ENCODE measurements at places on chromosomes 5 and 9.

- no peak for DNase-seq
Measured at GRCh38 chr9:81851340-81851739, 76.9 kb upstream of the SPATA31D4 start.

DNA sequence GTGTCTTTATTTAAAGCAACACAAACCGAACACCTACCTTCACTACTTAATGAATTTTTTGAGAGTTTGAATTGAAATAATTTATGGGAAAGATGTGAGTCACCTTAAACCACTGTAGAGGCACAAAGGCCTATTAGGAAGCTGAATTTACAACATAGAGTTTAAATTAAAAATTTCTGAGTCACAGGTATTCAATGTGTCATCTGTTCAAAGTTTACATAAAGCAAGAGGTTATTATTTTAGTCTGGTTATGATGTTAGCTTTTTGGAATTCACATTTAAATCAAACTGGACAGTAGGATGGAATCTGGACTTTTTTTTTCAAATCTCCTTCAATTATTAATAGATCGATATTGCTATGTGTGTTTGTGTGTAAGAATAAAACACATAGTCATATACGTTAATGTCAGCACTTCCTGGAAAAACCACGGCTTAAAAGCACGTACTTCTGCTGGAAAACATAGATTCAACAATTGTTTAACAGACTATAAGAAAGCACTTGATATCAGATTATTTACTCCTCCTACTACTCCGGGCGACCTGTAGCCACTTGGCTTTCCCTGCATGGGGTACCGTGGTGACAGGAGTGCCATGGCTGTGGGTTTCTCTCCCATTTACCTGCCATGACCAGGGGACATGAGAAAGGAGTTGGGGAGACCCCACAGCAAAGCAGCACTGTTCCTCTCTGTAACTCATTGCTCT is 638.6 kb downstream of the SEMA5A start:
- DNase-seq = no peak

DNA sequence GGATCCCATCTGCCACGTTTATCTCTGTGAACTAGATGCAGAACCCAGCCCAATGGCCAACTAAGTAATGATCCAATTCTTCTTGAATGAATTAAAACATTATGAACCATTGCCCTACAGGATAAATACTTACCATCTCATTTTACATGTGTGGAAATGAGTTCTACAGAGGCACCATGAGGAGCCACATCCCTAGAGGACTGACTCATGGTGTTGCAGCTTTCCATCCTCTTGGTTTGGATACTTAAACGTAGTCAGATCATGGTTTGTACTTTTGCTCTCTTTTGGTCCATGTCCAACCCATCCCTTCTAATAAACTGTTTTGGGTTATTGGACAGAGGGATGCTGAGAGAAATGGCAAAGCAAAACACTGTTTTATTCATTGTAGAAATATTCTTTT is 484.8 kb downstream of the EBF1 start:
- DNase-seq = no peak

GRCh38 chr5:172636279-172637050 is 4.6 kb upstream of the NEURL1B start:
- DNase-seq = no peak

DNA sequence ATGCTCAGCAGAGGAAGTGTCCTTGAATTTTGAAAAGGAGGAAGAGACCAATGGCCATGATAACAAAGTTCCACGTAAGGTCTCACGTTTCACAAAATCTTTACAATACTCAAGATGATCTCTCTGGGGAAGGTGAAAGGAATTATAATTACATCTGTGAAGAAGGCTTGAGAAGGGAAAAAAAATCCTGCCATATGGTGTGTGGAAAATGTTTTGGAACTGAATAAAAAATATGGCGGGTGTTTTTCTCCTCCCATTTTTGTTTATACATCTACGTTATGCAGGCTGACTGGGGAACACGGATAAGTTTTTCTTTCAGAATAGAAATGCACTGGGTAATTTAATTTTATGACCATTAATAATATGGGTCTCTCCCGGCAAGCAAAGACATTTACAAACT is 425.6 kb upstream of the BRINP1 start:
- DNase-seq = no peak

- DNase-seq = no peak
Measured at GRCh38 chr9:69204326-69204725, 30.2 kb downstream of the TJP2 start.

DNA sequence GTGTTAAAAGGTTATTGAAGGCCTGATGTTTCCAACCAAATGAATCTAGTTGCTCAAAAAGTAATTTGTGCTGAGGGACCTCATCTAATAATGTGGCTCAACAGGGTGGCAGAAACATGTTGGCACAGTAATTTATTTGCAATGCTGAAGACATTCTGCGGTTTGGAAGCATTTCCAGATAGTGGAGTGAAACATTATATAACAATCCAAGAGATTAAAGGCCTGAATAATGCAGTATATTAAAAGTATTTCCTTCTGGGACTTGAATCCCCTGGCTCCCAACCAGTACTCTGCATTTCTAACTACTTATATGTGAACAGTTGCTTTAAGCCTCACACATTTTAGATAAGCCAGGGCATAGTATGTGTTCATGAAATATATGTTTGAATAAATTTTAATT is 25.9 kb upstream of the ALDH1A1 start:
- DNase-seq = no peak

GRCh38 chr5:878125-878524 is 14.5 kb downstream of the BRD9 start:
- DNase-seq = no peak

DNA sequence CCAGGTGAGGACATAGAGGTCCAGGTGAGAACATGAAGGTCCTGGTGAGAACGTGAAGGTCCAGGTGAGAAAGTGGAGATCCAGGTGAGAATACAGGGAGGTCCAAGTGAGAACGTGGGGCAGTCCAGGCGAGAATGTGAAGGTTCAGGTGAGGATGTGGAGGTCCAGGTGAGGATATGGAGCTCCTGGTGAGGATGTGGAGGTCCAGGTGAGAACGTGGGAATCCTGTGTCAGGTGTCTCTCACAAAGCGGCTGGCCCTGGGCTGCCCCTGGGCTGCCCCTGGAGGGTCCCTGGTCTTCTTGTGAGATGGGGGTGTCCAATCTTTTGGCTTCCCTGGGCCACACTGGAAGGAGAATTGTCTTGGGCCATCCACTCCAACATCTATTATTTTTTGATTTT is 133.4 kb downstream of the MRPL36 start:
- no peak for DNase-seq

DNA sequence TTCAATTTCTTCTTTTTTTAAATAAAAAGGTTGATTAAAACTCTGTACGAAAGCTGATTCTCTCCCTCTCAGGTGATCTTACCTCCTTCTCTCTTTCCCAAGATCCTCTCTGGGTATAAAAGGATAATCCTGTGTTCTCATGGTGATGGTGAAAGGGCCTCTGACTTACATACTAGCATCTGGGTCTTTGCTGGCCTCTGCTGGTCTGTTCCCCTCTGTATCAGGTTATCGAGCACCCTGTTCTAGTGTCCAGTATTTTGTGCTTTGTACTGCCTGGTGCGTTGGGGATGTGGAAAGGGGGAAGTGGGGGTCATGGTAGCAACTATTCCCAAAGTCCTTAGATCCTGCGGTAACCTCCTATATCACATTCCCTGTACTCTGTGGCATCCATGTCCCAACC is 328.9 kb downstream of the NR2F1-AS1 start:
- no peak for DNase-seq

GRCh38 chr5:179986328-179986727 is 78.6 kb upstream of the TBC1D9B start:
- no peak for DNase-seq

DNA sequence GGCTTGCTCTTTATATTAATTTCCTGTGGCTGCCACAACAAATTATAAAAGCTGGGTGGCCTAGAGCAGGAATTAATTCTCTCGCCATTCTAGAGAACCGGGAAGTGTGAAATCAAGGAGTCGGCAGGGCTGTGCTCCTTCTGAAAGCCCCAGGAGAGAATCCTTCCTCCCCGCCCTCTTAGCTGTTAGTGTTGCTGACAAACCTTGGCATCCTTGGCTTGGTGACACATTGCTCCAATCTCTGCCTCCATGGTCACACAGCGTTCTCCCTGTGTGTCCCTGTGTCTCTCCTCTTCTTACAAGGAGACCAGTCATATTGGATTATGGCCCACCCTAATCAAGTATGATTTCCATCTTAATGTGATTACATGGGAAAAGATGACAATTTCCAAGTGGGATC is 55.9 kb upstream of the NEURL1B start:
- no peak for DNase-seq

- no peak for DNase-seq
Measured at GRCh38 chr5:132205385-132206125, 22.1 kb downstream of the P4HA2 start.

DNA sequence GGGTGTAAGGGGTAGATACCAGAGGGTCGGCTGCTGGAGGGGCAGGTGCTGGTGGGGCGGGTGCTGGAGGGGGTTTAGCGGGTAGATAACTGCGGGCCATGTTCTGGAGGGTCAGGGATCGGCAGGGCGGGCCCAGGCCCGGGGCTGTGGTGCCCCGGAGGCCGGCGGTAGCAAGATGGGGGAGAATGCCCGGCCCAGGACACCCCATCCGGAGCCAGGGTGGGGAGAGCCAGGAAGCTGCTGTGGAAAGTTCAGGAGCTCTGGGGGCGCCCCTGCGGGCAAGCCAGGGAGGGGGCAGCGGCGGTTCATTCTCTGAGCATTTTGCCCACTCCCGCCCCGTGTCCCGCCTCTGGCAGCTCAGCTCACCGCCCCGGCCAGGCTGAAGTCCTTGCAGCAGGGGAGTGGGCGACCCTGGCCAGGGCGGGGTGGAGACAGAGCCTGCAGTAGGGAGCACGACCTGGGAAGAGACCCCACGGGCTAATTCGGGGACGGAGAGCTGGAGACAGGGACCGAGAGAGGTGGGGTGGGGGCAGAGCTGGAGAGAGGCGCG is 538 bp downstream of the PRRT1B start:
- no peak for DNase-seq

DNA sequence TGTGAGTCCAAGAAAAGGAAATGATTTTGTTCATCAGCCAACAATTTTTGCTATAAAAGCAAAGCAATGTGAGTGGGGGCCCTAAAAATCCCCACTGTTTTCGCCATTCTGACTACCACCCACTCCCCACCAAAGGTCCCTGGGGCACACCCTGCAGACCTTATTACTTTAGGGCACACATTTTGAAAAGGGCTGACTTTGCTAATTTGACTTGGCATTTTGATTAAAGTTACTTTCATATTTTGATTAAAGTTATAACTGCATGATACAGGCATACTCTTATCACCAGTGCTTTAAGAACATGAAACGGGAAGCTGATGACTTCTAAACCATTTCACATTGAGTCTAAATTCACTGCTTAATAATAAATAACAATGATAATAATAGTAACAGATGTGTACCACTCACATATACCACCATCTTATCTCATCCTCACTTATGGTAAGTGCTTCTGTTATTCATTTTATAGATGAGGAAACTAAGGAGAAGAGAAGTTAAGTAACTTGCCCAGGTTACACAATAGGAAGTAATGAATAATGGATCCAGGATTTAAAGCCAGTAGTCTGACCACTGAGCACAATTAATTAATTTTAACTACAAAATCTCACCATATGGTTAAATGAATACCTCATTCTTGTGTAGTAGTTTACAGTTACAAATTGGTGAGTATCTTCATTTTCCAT is 25.4 kb upstream of the NR3C1 start:
- DNase-seq = no peak

DNA sequence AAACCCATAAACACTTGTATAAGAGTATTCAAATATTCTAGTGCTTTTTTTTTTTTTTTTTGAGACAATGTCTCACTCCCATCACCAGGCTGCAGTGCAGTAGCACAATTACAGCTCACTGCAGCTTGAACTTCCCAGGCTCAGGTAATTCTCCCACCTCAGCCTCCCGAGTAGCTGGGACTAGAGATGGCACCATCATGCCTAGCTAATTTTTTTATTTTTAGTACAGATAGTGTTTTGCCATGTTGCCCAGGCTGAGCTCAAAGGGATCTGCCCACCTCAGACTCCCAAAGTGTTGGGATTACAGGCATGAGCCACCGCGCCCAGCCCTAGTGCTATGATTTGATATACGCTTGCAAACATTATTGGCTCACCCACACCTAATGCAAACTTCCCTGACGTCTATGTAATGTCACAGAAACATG is 11.8 kb downstream of the IL6ST start:
- no peak for DNase-seq

DNA sequence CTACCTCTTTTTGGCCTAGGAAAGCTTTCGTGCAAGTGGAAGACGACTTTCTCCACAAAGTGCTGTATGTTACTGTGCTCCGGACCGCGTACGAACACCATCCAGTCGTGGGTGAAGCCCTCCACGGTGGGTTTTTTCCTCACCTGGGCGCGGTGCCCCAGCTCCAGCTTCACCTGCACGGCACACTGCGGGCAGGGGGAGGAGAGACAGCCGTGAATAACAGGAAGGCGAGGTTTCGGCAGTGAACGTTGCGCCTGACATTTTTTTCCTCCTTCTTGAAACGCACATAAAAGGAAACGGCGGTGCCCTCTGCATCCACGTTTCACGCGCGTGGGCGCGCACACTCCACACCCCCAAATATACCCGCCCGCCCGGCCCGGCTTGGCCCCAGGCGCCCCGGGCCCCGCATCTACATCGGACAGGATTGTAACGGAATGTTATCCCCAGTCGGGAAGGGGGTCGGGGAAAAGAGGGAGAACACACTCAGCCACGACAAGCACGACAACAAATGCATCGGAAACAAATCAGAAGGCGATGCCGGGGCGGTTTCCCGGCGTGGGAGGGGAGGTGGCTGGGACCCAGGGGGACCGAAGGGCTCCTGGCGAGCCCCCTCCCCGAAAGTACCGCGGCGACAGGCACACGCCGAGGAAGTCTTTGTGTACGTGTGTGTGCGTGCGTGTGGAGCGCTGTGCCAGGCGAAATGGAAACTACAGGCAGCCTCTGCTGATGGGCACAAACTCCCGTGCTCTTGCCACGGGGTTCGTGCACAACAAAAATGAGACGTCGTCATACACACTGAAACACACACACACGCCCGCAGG is 1.4 kb downstream of the MLLT3 start:
- DNase-seq = no peak

DNA sequence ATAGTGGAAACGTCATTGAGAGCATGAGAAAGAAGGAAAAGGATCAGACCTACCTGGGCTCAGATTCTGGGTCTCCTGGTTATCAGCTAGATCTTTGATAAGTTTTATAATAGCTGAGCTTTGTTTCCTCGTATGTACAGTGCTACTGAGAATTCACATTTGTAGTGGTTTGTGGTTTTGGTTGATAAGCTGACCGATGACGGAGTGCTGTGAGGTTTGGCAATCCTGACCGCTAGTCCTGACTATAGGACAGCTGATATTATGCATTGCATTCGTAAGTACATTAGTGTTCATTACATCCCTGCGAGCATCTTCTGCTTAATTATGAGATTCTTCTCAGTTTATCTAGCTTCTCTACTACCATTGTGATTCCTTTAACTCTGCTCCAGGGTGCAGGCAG is 190.7 kb upstream of the SLC27A6 start:
- no peak for DNase-seq

- no peak for DNase-seq
Measured at GRCh38 chr5:143248822-143249579, 154.5 kb downstream of the NR3C1 start.

DNA sequence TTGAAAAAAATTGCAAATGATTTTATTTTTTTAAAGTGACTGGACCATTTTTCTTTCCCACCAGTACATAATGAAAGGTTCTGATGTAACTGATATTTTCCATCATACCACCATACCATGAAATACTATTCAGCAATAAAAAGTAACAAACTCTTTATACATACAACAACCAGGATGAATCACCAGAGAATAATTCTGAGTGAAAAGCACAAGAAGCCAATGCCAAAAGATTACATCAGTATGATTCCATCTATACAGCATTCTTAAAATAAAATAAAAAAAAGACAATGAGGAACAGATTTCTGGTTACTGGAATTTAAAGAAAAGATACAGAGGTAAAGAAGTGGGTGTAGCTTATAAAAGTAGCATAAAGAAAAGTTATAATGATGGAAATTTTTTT is 423.7 kb upstream of the ST8SIA4 start:
- no peak for DNase-seq
